ENCODE measurements at places on chromosomes 16 and 17. TPM values are rescaled to one million over a fixed set of nuclear protein-coding genes. Genes with fewer than 3 reads are reported as not detected.

SLFN14 gene
- not detected for total RNA-seq

KCNH6 gene
- not detected for total RNA-seq

PTGES3L gene
- 13.4 TPM for total RNA-seq

- ATAC-seq, result no peak
Observed at GRCh38 chr16:89697161-89697615, 4.3 kb downstream of the SPATA2L start.

DNA sequence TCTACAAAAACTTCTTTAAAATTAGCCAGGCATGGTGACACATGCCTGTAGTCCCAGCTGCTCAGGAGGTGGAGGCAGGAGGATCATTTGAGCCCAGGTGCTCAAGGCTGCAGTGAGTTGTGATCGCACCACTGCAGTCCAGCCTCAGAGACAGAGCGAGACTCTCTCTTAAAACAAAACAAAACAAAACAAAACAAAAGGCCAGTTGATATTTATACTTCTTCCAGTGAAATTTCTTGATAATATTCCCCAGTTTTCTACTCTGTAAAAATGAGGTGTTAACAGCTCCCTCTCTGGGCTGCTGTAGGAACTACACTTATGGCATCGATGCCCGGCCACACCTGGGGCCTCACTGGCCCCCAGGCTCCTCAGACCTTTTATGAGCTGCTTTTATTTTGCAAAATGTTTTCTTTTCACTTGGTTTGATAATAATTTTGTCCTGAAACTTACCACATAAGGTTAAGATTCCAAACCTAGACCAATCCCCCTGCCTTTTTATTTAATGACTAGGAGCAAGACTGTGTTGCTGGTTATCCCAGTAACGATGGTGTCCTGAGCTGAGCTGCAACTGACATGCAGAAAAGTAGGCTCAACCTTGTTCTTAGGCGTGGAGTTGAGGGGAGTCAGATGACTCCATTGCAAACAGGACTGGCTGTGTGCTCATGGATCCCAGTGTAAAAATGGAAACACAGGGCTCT lies 17.6 kb downstream of the MAPK8IP3 start:
- ATAC-seq, result no peak
